H4 (cell line): ENCODE measurements at places on chromosomes 5 and 9. TPM values are rescaled to one million over a fixed set of nuclear protein-coding genes. Genes with fewer than 3 reads are reported as not detected.

GRCh38 chr5:68288707-68289134, 73.2 kb downstream of the PIK3R1 start:
- no peak for DNase-seq

The MRPL41 gene
- 52.4 and 66.7 TPM in 2 replicates for total RNA-seq

DNA sequence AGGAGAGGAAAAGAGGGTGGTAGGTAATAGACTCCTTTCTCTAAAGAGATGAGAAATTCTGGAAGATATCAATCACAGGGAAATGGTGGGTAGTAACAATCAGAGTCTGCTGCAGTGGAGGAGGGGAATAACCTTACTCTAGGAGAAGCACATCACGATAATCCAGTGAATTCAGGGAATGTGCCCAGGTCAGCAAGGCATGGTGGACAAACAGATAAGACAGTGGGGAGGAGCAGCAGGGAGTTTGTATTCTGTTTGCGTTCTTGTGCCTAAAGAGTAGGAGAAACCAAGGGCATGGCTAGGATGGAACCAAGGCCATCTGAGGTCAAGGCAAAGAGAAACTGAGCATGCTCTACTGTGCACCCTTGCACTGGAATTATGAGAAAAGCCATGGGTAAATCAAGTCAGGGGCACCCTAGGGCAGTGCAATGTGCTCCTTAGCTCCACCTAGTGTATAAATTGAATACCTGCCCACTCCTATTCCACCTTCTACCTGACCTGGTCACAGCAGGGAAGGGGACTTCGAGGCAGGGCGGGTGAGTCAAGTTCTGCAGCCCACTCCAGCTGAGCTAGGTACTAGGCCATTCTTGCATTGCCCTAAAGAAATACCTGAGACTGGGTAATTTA, 31.6 kb downstream of the RETREG1 start:
- DNase-seq = no peak

- DNase-seq = no peak
Measured at GRCh38 chr9:37398464-37399025, 24.0 kb upstream of the GRHPR start.

The PCDHA1 gene
- total RNA-seq = 0.45 and 0.56 TPM in 2 replicates

The SLC9A3 gene
- 2.3 and 2.9 TPM in 2 replicates for total RNA-seq

The LCN1 gene
- total RNA-seq = not detected in 2 replicates

GRCh38 chr9:76586390-76587314, 127.7 kb downstream of the GCNT1 start:
- DNase-seq = no peak

The FOXD4L3 gene
- not detected in 2 replicates for total RNA-seq

The PDCD1LG2 gene
- total RNA-seq = 1.9 TPM in 1 of 2 replicates, not detected in the other

The C9orf78 gene
- 52.7 and 58.8 TPM in 2 replicates for total RNA-seq

- peak; percentile 68 for DNase-seq
Measured at GRCh38 chr9:86282979-86283535, 719 bp upstream of the ISCA1 start.

The TEX10 gene
- 29.4 and 32.7 TPM in 2 replicates for total RNA-seq

The CDX1 gene
- not detected in 2 replicates for total RNA-seq
